ENCODE measurements at places on chromosomes 3 and 15.

DNA sequence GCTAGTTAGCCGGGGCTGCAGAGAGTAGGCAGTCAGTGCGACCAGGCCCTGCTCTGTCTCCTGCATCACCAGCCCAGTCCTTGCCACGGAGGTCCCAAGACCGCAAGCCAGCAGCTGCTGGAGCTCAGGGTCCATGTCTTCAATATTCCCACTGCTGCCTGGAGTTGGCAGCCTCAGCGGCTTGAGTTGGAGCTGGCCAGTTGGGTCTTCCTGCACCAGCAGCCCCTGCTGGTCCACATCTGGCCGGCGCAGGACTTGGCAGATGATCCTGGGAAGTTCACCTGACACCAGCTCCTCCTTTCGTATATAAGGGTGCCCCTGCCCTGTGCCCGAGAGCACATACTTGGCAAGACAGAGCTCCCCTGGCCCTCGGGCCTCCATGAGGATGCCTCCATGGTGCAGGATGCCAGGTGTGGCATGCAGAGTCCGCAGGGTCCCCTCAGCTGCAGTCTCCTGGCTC is 5.7 kb downstream of the XIRP1 start:
- no peak for DNase-seq

DNA sequence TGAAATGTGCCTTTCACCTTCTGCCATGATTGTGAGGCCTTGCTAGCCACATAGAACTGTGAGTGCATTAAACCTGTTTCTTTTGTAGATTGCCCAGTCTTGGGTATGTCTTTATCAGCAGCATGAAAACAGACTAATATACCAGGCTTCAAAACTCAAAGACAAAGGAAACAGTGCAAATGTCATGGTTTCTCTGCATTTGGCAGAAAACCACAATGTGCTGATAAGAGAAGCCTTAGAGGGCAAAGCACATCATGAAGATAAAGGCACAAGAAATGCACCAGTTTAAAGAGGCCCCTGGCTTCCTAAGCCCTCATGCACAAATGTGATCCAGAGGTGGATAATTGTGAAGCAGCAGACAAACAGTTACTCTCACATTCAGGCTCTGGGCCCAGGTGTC is 259.2 kb downstream of the CPNE4 start:
- DNase-seq, result no peak

GRCh38 chr15:78641102-78641748 is at the start of gene CHRNB4:
Gene CHRNB4 (minus strand): TSS chr15:78641210. CDS start chr15:78641133, 77 bp downstream.
- no peak for DNase-seq

DNA sequence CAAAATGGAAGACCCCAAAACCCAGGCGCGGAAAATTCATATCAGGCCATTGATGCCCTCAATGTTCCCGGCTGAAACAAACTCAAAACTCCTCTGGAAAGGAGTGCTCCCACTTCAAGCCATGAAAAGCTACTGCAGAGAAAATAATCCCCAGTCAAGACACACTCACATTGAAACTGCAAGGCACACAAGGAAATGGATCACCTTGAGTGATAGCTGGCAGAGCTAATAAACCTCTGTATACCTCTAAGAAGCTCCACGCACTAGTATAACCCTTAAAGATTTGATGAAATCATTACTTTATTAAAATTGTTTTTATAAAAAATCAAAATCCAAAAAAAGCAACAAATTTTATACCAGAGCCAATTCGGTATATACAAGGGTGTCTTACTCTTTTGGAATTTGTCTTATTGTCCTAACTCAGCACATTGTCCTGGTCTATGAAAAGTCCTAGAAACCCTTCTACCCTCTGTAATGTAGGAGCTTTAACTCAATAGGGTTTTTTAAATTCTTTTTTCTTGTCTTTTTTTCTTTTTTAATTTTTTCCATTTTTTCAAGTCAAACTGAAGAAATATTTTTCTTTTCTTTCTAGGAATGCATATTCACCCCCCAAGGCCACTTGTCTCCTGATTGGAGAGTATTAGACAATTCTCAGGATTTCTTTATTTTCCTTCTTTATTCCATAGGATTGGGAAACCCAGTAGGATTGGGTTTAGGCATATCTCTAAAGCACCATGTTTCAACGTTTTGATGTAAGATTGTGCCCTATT is 8.5 kb downstream of the CCR5AS start:
- DNase-seq, result no peak

GRCh38 chr15:90234096-90234988 is at the start of gene GDPGP1:
Gene GDPGP1 (plus strand): TSS chr15:90234209. CDS start chr15:90240909, 6,700 bp downstream.
- DNase-seq, result no peak

DNA sequence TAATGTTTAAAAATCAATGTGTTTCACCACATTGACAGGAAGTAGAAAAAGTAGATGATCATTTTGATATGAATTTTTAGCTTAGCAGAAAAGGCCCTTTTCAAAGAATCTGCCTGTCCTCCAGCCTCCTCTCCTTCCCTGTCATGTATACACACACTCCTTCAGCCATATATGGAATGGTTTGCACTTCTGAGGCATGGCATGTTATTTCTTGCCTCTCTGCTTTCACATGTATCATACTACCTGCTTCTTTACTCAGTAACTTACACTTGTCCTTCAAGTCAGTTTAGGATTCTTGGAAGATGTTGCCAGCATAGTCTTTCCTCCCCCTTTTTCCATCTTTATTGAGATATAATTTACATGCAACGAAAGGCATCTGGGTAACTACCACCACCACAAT is 79.0 kb downstream of the REC114 start:
- no peak for DNase-seq

DNA sequence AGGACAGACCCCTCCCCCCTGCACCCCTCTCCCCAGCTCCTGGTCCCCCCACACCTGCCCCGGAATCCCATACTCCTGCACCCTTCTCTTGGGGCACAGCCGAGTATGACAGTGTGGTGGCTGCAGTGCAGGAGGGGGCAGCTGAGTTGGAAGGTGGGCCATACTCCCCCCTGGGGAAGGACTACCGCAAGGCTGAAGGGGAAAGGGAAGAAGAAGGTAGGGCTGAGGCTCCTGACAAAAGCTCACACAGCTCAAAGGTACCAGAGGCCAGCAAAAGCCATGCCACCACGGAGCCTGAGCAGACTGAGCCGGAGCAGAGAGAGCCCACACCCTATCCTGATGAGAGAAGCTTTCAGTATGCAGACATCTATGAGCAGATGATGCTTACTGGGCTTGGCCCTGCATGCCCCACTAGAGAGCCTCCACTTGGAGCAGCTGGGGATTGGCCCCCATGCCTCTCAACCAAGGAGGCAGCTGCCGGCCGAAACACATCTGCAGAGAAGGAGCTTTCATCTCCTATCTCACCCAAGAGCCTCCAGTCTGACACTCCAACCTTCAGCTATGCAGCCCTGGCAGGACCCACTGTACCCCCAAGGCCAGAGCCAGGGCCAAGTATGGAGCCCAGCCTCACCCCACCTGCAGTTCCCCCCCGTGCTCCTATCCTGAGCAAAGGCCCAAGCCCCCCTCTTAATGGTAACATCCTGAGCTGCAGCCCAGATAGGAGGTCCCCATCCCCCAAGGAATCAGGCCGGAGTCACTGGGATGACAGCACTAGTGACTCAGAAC is 9.8 kb downstream of the MAP1A start:
- no peak for DNase-seq

DNA sequence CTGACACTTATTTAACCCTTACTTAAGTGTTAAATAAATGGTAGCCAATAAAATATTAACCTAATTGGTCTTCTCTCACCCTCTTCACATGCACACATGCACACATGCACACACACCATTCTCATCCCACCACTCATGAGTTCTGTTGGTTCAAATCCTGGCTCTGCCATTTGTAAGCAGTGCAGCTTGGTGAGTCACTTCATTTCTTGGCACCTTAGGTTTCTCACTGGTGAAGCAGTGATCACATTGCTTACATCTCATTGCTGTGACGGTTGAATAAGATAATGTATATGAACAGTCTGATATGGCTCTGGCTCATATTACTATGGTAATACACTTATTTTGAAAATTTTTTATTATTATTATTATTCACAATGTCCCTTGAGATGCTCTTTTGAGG is 33.8 kb downstream of the RIOX2 start:
- DNase-seq, result no peak

- no peak for DNase-seq
Observed at GRCh38 chr15:71790081-71790480, 20.3 kb upstream of the NR2E3 start.

- no peak for DNase-seq
Observed at GRCh38 chr15:96261575-96262034, 68.9 kb upstream of the NR2F2 start.

GRCh38 chr3:122251428-122251827 is 68.0 kb downstream of the CASR start:
- DNase-seq, result no peak

GRCh38 chr3:26683902-26684301 is 61.3 kb downstream of the LRRC3B start:
- no peak for DNase-seq

- DNase-seq, result no peak
Observed at GRCh38 chr3:127411083-127411727, 123.4 kb upstream of the PRR20G start.

DNA sequence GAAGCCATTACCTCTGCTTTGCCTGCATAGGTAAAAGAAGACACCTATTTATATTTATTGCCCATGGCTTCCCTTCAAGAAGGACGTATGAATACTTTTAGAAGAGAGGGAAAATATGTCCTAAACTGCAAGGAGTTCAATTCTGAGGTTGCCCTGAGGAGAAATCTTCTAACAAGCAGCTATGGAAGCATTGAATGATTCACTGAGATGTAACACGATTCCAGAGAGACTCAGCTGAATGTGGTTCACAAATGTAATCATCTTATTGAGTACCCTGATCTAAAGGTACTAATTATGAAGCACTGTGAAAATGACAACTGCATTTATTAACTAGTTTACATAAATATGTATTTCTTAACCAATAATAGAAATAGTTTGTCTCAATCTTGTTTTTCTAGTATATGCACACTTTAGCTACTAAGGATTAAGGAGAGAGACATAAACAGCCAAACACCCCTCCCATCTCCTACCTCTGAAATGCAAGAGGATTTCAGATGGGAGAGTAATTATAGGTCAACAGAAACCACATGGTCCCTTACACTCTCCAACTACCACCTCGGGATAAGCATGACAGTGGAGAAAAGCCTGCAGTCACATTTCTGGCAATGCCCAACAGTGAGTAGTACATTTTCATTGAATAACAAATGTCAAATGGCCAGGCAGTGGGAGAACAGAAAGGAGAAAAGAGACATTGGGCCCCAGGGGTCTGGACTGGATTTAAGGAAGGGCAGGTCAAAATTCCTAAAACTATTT is 506.2 kb upstream of the IL12A start:
- DNase-seq, result no peak

DNA sequence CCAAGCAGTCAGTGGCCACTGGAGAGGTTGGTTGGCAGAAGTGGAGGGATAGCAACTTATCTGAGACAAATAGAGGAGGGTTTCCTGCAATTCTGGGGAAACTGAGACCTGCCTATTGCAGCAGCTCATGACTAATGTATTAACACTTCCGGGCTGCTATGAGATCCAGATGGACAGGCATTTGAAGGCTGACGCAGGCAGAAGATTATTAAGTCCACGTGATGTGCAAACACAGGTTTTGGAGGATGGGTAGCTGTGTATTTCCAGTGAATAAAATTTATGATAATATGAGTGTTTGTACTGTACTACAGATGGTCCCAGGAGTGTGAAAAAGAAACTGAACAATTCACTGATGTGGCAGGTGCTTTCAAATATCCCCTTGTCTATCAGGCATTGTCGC is 28.5 kb upstream of the CFAP161 start:
- no peak for DNase-seq

- no peak for DNase-seq
Observed at GRCh38 chr3:23444386-23444785, 241.3 kb downstream of the UBE2E2 start.

GRCh38 chr15:66779331-66780009 is 77.4 kb downstream of the SMAD6 start:
- no peak for DNase-seq

GRCh38 chr3:60645801-60646200 is 605.5 kb downstream of the FHIT start:
- no peak for DNase-seq

All from NCI-H1694 (cell line).